Muscle of back (tissue), 13 donors: ENCODE measurements at places on chromosomes 11 and 22. TPM values are rescaled to one million over a fixed set of nuclear protein-coding genes. Genes with fewer than 3 reads are reported as not detected.

- DNase-seq = no peak
Measured at GRCh38 chr22:37564111-37564711, 3.9 kb downstream of the CDC42EP1 start.

GRCh38 chr11:115676768-115677167 is 172.6 kb upstream of the CADM1 start:
- no peak for DNase-seq

DNA sequence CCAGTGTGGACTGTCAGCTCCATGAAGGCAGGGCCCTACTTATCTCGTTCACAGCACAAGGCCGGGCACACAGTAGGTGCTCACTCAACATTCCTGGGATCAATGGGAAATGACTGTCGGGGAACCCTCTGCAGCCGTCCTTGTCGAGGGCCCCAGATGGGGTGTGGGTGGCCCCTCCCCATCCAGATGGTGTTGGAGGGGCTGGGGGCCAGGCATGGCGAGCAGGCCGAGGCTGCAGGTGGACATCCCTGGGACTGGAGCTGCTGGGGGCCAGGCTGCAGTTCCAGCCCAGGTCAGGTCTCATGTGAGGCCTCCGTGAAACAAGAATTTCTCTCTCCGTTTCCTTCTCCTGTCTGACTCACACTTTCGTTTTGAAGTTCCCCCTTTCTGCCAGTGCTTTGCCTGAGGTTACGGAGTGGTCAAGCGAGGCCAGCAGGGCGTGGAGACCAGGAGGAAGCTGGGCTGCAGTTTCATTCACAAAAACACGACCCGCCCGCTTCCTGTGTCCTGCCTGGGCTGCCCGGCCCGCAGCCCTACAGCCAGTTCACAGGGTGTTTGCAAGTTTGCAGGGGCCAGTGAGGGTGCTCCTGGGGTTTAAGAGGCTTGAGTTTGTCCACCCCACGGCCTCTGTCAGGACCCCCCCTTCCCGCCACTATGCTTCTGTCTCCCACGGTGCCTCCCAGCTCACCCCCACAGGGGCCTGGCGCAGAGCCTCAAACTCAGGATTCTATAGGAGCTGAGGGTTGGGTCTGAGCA is 4.5 kb downstream of the MYEOV start:
- peak; percentile 37 for DNase-seq

PKP3 gene
- polyA plus RNA-seq = not detected

DNA sequence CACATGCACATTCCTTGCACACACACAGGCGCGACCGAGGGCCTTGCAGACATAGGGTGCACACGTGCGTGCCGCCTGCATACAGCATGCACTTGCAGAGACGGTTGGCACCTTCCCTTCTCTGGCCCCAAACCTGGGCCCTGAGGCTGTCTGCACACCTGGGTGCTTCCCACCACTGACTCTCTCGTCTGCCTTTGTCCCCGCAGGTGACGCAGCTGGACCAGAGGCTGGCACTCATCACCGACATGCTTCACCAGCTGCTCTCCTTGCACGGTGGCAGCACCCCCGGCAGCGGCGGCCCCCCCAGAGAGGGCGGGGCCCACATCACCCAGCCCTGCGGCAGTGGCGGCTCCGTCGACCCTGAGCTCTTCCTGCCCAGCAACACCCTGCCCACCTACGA is 38.0 kb downstream of the CDKN1C start:
- DNase-seq = no peak

- DNase-seq = no peak
Measured at GRCh38 chr22:49565516-49565855, 262.2 kb downstream of the BRD1 start.

DNA sequence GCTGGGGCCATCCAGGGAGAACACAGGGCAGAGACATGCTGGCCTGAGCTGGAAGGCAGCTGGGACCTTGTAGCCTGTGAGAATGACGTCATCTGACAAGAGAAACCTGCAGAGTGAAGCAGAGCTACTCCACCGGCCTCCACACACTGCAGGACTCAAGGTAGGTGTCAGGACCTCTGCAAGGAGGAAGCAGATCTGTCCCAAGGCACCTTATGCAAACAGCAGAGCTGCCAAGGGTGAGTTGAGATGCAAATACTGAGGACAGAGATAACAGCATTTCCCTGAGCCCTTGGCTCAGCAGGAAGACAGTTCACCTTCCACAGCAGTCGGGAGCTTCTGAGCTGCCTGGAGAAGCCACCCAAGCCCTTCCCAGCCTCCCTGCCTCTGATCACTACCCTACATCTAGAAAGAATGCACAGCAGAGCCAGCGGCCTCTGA is 51.9 kb upstream of the IGSF9B start:
- no peak for DNase-seq

HEPHL1 gene
- polyA plus RNA-seq = 0.04 TPM

DNA sequence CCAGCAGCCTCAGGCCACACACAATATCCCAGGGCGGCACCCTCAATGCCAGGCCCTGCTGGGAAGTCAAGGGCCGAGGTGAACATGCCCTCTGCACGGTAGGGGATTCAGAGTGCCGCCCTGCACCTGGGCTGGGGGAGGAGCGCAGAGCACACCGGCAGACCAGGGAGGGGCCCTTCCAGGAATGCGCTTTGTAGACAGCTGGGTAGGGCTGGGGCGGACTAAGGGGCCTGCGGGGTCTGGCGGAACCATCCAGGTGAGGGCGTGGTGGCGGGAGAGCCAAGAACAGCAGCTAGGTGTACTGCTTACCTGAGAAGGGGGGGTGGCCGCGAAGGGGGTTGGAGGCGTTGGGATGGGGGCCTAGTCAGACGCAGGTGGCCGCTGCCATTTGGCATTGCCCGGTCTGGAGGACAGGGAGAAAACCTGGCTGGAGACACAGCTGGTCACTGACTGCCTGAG is 26.0 kb downstream of the DUSP8 start:
- DNase-seq = no peak
